Activated T-cell treated with anti-CD3 and anti-CD28 coated beads for 24 hours (primary cell): ENCODE measurements at places on chromosomes 13 and 19.

DNA sequence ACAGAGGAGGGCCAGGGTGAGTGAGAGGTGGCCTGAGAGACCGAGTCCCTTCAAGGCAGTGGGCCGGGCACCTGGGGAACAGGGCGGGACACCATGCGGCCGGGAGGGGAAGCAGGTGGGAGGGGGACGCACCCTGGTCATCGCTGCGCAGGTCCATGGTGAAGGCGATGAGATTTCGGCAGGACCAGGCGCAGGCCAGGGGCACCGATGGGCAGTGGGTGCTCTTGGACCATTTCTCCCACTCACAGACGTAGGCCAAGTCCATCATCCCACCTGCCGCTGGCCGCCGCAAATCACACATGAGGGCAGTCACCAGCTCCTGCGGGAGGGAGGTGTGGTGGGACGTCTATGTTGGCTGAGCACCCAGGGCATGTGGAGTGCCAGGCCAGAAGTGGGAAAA is 2.2 kb downstream of the MED16 start:
- DNase-seq, result no peak

DNA sequence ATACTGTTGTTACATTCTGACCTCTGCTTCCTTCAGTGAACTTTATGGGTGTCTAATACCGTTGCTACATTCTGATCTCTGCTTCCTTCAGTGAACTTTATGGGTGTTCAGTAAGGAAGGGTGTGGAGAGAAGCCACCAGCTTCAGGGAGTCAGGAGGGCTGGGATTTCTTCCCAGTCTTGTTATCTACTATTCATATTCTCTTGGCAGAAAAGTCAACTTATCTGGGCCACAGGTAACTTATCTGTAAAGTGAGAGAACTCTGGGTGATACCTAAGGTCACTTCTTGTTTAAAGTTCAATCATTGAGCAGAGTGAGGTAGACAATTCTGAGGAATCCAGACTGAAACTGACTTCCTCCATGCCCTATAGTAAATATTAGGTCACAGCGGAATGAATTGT is 71.2 kb upstream of the STK24 start:
- DNase-seq, result no peak

GRCh38 chr19:38163419-38164290 is 60.4 kb downstream of the DPF1 start:
- no peak for DNase-seq

- DNase-seq, result peak; percentile 19
Observed at GRCh38 chr19:10603873-10604459, 16.9 kb upstream of the AP1M2 start.

DNA sequence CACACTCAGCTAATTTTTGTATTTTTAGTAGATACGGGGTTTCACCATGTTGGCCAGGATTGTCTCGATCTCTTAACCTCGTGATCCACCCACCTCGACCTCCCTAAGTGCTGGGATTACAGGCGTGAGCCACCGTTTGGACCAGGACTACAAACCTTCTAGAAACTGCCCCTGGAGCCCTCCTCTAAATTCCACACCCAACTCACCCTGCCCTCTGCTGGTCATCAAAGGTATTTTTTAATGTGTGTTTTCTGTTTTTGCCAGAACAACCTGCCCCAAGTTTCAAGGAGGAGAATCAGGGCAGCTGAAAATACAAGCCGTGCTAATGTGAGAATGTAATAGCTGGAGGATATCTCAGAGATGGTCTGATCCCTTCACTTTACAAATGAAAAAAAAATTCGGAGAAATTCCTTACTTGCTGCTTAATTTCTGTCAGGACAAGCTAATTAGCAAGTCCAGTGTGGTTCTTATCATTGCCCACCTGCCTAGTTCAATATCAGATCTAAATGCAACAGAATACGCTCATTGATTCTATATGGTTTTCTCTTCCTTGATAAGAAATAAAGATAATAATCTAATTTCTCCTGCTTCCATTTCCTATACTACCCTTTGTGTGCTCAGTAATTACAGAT is 4.1 kb downstream of the ATP8A2 start:
- DNase-seq, result peak; percentile 9

GRCh38 chr13:104408733-104409132 is 1342.5 kb upstream of the SLC10A2 start:
- DNase-seq, result no peak

DNA sequence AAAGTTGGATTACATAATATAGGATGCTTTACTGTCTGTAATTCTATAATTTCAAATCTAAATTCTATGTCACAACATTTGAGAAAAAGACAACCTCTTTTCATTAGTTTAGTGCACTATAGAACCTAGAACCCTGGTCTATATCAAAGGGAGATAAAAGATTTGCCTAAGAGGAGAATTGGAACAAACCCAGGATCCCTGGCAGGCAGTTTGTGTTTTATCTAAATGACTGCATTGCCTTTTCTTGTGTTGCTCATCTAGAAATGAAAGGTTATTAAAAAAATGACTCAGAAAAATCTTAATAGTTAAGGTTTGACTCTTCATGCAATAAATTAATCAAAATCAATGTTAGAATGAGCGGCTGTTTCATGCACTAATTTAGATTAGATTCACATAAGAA is 96.7 kb downstream of the PCDH9 start:
- DNase-seq, result no peak

DNA sequence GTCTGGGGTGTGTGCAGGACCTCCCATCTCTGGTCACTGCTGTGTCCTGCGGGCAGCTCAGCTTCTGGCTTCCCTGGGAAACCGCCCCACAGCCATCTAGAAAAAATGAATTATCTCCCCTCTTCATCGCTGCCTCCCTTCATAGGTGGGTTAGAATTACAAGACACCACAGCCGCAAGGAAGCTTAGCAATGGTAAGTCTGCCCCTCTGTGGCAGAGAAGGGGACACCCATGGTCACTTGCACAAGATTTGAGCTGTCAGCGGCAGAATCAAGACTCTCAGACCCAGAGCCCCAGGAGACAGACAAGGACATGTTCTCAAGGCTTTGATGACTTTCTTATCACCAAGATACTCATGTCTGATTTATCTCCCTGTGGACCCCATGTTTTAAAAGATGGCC is 110.8 kb upstream of the PABPC3 start:
- DNase-seq, result no peak

- DNase-seq, result no peak
Observed at GRCh38 chr19:2223959-2224358, 12.2 kb downstream of the PLEKHJ1 start.

DNA sequence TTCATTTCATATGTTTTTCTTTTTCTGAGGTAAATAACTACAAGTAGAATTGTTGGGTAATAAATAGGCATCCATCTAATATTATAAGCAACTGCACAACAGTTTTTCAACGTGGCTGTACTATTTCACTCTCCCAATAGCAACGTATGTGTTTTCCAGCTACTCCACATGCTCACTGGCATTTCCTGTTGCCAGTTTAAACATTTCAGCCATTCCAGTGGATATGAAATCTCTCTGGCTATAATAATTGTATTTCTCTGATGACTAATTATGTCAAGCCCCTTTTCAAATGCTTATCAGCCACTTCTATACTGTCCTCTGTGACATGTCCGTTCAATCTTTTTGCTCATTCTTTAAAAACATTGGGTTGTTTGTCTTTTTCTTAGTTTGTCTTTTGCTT is 26.8 kb upstream of the ALOX5AP start:
- no peak for DNase-seq

- no peak for DNase-seq
Observed at GRCh38 chr13:114298866-114299265, 15.4 kb upstream of the CHAMP1 start.

DNA sequence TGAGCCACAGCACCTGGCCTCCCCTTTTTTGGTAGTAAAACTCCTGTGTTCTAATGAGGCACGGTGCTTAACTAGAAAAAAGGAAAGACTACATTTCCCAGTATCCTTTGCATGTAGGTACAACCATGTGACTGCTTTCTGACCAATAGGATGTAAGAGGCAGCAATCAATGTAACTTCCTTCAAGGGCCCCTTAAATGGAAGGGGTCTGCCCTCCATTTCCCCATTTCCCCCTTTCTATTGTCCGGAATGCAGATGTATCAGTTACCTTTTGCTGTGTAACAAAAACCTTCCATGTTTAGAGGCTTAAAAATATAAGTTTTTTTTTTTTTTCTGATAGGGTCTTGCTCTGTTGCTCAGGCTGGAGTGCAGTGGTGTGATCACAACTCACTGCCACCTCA is 2.2 kb downstream of the GPR32 start:
- DNase-seq, result no peak

DNA sequence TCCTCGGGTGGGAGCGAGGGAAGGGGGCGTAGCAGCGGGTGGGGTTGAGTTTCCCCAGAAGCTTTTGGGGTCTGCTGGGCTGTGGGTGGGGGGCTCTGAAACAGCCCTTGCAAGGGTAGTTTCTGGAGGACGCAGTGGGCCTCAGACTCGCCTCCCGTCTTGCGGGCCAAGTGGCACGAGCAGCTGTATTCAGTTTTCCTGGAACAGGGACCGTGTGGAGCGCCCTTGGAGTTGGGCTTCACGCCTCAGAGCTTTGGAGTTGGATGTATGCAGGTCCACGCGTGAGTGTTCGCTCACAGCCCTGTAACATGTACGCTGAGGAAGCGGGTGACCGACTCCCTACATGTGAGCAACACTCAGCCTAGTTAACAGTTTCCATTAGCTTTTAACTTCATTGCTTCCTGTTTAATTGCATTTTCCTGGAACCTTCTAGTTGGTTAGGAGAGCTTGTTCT is 603 bp downstream of the TM9SF2 start:
- DNase-seq, result peak; percentile 5

- no peak for DNase-seq
Observed at GRCh38 chr19:56125806-56126590, 4.9 kb upstream of the ZNF787 start.

GRCh38 chr13:31843044-31843443 is 103.7 kb downstream of the RXFP2 start:
- no peak for DNase-seq

DNA sequence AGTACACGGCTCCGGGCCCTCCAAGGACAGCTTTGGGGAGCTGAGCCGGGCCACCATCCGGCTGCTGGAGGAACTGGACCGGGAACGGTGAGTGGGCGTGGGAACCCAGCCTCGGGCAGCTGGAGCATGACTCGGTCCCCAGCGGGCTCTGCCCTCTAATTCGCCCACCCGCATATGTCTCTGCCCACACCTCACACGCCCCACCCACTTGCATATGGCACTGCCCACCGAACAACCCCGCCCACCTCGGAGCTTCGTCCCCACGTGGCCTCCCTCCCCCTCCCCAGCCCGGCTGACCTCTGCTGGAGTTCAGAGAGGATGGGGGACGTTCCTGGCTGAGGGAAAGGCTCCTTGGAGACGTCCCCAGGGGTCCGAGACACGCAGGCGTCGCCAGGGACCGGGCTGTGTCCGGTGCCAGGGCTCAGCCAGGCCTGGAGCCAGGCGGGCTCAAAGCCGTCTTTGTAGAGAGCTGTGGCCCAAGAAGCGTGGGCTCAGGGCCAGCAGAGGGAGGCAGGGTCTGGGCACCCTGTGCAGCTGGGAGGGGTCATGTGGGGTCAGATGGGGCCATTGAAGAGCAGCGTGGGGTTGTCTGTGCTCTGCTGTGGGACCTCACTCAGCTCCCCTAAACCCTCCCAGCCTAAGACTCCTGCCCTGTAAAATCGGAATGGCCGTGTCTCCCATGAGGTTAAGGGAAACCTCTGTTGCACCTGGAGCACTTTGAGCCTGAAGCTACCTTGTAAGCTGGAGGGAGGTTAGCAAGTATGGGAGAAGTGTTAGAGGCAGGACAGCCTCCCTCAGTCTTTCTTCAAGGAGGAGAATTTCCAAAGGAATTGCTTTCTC is 3.8 kb downstream of the APC2 start:
- DNase-seq, result no peak

DNA sequence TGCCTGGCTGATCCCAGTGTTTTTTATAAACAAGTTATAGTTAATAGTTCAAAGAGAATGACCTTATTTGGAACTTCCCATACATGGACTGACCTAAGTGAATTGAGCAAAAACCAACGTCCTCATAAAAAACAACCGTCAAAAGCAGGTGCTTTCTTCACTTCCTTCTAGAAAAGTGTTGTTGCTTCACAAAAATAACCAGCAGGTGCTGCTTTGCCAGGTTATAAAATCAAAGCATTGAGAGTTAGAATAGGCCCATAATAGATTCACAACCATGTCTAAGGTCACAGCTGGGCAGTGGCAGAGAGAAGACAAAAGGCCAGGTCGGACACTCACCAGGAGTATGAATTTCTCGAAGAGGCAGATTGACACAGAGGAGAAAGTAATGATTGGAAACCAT is 9.5 kb downstream of the RUBCNL start:
- DNase-seq, result no peak

DNA sequence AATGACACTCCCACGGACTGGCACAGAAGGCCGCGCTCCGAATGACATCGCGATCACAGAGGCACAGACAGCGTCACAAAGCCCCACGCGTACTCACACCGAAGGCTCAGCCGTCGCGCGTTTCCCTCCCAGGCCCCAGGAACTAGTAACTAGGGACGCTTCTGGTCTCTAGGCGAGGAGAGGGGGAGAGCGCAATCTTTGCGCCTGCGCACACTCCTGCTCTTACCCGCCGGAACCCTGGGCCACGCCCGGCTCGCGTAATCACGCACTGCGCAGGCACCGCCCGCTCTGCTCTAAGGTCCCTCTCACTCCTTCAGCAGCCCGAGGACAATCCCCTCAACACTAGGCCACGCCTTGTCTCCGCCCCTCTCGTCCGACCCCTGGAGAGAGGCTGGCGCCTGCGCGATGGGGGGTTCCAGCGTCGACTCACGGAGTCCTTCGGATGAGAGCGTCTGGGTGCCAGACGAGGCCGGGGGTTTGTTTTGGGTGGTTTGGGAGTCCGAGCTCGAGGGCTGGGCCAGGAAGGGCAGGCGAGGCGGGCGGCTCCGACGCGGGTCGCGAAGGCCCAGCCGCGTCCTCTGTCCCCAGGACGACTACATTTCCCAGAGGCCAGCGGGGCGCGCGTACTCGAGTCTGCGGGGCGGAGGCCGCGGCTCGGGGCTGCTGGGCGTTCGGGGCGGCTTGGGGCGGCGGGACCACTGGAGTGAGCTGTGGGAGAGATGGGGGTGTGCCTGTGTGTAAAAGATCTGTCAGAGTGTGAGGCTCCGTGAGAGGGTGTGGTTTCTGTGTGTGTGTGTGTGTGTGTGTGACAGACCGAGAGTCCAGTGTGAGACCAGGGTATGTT is at the start of gene ZNF471:
ZNF471 (plus strand) TSS at position 410 of the 844 bp plus-strand sequence. CDS start 3,717 bp downstream, outside the sequence.
- peak; percentile 77 for DNase-seq

- DNase-seq, result no peak
Observed at GRCh38 chr19:3769494-3769893, 2.5 kb downstream of the RAX2 start.

GRCh38 chr19:46367426-46367825 is 20.5 kb downstream of the PPP5C start:
- no peak for DNase-seq

DNA sequence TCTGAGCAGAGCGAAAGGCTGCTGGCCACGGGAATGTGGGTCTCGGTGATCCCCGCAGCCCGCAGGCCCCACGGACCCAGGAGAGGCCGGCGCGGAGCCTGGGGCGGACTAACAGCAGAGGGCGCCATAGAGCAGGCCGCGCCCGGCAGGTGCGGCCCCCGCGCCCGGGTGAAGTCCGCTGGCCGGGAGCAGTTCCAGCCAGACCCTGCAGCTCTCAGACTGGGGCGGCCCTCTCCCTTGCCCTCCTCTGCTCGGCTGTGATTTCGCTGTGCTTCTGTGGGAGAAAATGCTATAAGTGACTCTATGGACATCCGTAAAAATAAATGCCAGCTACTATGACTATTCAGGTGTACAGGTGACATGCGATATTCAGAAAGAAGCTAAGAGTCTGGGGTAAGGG is 37.7 kb downstream of the GSX1 start:
- peak; percentile 41 for DNase-seq

- no peak for DNase-seq
Observed at GRCh38 chr19:43591904-43592772, 3.8 kb downstream of the IRGQ start.
